GF-D8 (cell line): ENCODE measurements at places on chromosomes 1 and 21.

- no peak for DNase-seq
These were observed 218.7 kb upstream of the FOXD3 start for GRCh38 chr1:63103682-63104081.

DNA sequence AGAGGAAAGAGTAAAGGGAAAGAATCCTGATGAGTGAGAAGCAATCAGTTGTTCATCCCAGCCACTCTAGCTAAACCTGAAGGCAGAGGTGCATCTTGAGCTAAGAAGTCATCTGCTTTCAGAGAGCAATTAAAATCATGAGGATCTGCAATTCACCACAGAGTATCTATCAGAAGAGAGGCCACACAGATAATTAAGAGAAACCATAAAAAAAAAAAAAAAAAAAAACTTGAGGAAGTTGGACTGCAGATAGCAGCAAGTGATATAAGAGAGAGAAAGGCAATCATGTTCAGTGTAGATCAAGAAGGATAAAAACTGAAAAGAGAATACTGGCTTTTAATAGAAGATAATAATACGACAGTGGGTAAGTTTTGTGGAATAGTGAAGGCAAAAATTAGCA lies 17.7 kb downstream of the FOXJ3 start:
- peak; percentile 35 for DNase-seq

- no peak for DNase-seq
These were observed 75.4 kb downstream of the CEP170 start for GRCh38 chr1:243179720-243180119.

DNA sequence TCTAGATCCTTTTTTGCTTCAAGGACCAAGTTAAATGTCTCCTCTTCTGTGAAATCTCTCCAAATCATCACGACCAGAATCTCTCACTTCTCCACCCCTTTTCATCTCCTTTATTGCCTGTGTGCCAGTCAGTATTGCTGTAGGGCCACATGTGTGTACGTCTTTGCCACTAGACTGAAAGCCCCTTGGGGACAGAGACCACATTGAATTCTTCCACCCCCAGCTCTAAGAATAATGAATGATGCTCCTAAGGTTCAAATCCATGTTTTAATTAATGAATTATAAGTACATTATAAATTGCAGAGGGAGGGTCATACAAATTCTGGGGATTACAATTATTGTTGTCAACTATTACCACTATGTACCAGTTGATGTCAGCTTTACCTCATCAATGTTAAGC lies 343.8 kb downstream of the USP25 start:
- no peak for DNase-seq

DNA sequence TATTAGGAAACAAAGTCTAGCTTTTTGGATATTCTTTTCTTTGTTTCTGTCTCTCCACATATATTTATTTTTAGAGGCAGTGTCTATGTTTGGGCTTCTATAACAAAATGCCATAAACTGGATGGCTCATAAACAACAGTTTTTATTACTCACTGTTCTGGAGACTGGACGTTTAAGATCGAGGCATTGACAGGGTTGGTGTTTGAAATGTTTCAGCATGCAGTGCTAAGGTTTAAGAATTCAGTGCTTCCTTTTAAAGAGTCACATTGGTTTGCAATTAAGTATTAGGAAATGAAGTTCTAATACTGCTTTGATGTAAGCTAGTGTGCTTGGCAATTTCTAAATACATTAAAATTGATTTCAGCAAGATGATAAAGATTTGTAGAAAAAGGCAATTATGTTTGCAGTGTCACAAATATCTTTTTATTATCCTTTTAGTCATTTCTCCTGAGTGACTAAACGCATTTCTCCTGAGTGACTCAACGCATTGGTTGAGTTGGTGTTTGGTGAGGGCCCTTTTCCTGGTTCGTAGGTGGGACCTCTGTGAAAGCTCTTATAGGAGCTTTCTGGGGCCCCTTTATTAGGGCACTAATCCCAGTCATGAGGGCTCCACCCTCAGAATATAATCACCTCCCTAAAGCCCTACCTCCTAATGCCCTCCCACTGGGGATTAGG lies 317.0 kb downstream of the USP25 start:
- no peak for DNase-seq

GRCh38 chr1:44808063-44808937 lies at the start of gene BTBD19:
Gene BTBD19 (plus strand): TSS chr1:44808523. CDS start chr1:44808821, 298 bp downstream.
- peak; percentile 30 for DNase-seq

DNA sequence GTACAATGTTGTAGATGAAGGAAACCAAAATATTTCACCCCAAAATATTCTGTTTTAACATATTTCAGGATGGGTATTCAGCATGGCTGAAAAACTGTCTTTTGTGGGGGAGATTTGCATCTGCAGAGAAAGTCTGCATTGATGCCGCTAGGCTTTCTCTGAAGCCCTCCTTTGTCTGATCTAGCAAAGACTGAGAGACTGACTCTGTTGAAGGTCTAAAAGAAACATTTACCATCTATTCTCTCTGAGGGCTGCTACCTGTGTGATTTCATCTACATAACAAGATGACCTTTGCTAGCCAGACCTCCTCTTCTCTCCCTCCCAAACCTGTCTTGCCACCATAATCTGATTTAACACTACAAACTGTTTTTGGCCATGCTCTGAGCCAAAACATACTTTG lies 12.4 kb upstream of the MT1HL1 start:
- DNase-seq: no peak

DNA sequence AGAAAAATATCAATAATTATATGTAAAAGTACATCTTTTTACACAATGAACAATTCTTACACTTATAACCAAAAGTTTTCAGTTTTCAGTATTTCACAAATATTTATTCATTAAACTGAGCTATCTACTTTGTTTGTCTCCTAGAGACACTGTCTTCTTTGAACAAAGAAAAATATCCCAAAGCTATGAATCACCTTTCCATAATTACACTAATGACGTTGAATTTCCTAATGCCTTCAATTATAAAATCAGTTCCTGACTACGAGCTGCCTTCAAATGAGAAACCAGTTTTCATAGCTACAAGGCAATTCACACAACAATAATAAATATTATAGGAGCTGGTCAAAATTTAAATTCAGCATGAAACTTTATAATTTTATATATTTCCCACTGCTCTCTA lies 201.8 kb upstream of the BRINP3 start:
- no peak for DNase-seq

DNA sequence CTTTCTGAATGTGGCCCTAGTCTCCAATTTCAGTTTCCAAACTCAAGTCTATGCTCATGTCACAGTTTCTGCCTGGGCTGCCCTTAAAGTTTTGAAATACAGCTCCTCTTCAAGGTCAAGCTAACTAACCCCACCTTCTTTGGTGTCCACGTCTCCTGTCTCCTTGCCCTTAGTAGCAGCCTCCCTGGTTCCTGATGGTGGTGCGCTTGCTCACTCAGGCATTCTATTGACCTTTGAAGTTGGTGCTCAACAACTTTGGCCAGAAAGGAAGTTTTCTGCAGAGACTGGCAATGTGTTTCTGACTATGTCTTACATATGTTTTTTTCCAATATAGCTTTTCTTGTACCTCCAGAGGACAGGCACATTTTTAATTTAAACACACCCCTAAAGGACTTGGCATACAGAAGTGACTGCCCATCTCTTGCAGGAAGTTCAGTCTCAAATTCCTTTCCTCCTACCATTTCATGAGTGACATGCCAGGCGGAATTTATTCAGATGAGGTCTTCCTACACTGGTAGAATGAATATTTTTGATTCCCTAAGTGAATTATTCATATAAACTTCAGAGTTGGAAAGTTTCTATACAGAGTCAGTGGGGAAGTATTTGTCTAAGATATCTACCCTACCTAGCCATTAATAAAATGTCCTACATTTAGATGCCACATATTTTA lies 364.3 kb upstream of the USP24 start:
- DNase-seq: no peak

DNA sequence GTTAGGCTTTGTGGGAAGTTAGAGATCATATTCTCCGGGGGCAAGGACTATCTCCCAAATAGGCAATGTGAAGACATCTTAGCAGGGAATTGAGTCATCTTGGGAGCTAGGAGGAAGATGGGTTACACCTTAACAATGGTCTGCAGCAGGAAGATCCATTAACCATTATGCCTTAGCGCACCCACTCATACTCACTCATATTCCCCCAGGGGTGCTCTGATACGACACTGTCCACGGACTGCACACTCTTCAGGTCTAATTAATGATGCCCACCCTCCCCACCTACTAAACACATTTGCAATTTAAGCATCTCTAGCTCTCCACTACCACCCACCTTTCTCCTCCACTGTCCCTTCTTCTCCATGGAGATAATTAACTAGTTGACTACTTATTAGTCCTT lies 857 bp upstream of the AK5 start:
- no peak for DNase-seq

DNA sequence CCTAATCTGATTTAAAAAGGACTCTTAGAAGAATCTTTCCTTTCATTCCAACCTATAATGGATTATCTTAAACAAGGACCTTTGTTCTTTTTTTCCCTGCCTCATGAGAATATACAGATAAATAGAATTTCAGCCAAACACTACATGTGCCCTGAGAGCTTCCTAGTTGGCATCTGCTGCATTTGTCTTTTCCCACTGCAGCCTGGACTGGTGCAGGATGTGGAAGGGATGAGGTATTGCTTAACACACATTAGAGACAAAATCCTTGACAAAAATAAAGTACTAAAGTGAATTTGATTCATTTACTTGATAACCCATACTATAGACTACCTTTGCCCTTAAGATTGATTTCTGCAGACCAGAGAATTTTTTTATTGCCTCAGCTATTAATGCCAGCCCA lies 59.5 kb downstream of the PALMD start:
- no peak for DNase-seq

DNA sequence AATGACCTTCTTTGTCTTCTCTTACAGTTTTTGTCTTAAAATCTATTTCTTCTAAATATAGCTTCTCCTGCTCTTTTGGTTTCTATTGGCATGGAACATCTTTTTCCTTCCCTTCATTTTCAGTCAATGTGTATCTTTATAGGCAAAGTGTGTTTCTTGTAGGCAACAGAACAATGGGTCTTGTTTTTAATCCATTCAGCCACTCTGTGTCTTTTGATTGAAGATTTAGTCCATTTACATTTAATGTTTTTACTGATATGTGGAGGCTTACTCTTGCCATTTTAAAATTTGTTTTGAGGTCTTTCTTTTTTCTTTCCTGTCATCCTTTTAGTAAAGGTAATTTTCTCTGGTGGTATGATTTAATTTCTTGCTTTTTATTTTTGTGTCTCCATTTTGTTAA lies 271.2 kb upstream of the ZP4 start:
- DNase-seq: no peak

GRCh38 chr21:14074177-14074576 lies 136.6 kb downstream of the LIPI start:
- no peak for DNase-seq

DNA sequence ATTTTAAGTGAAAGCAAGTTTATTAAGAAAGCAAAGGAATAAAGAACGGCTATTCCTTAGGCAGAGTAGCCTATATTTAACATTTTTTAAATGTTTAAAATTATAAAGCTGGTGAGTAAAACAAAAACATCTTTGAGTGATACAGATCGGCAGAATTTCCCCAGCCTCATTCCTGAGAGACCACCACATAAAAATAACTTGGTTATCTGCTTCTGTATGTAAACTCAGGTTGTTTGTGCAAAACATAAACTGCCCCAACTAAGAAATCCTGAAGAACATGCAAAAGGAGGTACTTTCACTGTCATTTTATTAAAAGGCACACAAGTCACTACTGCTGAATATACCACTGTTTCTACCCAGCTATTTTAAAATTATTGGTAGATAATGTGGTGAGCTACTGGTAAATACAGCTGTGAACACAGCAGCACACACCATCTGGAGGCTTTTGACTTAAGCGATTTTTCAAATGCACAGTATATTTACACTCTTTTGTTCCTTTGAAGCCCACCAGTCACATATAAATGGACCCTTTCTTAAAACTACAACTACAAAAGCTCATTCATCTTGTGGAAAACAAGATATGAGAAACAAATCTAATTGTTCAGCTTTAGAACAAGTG lies 119.3 kb downstream of the RERE start:
- no peak for DNase-seq

GRCh38 chr1:6300342-6301048 lies 39.6 kb upstream of the GPR153 start:
- DNase-seq: no peak

- DNase-seq: no peak
These were observed 11.1 kb downstream of the ATP6V1G3 start for GRCh38 chr1:198529414-198529813.

GRCh38 chr1:70978623-70979022 lies 69.0 kb downstream of the PTGER3 start:
- DNase-seq: no peak

- no peak for DNase-seq
These were observed 13.7 kb downstream of the GLIS1 start for GRCh38 chr1:53725238-53725689.

- no peak for DNase-seq
These were observed at the start of gene IL20 for GRCh38 chr1:206864939-206865671. Gene IL20 (plus strand): TSS chr1:206865623. CDS start chr1:206865853, 230 bp downstream.

- no peak for DNase-seq
These were observed 97.2 kb downstream of the WDR4 start for GRCh38 chr21:42781971-42782722.

- DNase-seq: no peak
These were observed 187.1 kb downstream of the NRIP1 start for GRCh38 chr21:14877581-14878228.

DNA sequence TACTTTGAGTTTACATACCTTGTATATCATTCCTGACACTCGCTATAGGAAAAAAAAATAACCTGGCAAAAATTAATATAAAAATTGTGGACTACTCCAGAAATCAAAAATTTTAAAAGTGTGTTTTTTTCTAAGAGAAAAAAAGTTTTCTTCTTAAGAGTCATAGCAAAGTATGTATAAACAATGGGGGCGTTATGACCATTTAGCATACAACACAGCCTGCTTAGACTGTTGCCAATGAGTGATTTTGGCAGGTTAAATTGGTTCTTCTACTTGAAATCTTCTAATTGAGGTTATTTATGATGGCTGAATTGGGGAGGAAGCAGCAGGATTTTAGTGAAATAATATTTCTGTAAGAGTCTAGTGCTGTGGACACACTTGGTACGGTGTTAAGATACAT lies 130.5 kb upstream of the USH2A start:
- no peak for DNase-seq

- DNase-seq: no peak
These were observed 1.7 kb downstream of the HHAT start for GRCh38 chr1:210330279-210330866.

DNA sequence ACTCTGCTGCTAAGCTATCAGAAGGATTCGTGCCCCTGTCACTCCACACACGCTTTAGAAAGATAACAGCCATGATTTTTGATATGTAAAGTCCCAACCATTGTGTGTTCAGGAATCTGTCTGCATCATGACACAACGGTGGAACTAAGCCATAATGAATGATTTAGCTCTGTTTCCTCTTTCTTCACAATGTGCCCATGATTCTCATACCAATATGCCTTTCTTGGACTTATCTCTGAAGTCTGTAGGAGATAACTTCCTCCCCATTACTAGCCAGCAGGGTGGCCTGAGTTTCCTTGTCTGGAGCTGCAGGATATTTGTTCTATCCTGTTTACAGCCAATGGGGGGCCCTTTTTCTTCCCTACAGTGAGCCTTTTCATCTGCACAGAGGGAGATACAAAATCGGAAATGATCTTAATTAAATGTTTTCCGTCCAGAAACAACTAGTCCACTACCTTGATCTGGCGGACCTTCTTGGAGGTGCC lies 511.7 kb downstream of the USP25 start:
- DNase-seq: peak; percentile 7
